ENCODE measurements at places on chromosomes 12 and 14.

DNA sequence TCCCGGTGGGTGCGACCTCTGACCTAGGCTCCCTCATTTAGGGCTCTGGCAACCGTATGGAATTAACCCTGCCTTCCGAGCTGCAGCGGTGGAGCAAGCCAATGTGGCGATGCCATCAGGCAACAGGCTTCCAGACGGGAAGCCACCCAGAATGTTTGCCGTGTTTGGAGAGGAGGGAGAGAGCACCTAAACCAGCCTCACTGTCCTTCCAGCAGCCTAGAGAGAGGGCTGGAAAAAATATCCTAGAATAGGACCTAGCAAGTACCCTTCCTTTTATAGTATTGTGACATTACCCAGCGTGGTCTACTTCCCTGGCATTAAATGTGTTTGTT lies 287 bp upstream of the SLC2A13 start:
- DNase-seq = no peak

DNA sequence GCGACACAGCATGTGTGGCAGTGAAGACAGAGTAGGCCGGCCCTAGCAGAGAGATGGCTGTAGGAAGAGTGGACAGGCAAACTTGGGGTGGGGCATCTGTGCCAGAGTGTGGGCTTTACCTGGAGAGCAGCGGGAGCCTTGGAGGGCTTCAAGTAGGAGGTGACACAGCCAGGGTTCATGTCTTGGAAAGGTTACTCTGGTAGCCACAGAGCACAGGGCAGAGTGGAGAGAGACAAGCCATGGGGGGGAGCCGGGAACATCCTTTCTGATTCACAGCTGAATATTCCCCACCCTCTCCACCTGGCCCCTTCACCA lies 53.5 kb upstream of the DIO3 start:
- no peak for DNase-seq

DNA sequence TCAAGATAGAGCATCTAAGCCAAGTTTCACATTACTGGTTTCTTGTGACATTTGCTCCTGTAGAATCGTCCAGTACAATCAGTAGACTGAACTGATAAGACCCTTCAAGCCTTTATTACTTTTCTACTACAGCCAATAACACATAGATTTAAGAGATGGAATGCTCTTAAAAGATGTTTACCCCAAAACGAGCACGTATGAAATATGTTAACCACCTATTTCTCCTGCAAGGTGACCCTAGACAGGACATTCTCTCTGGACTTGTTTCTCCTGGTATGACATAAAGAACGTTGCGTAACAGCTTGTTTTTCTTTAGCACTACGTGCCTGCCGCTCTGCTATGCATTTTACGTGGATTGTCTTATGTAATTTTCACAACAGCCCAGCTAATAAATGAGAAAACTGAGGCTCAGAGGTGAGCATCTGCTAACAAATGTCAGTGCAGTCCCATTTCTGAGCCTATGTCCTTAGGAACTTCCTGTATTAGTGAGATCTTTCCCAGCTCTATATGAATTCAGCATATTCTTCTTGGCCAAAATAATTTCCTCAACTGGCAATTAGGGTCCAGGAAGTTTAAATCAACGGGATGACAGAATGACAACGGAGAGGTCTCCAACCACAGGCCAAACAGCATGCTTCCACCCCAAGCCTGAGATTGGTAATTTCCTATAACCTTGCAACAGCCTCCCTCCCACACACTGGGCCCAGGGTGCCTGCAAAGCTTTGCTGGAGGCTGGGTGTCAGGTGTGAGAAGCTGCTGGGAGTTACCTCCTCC lies 3.7 kb downstream of the NFKBIA start:
- DNase-seq = no peak

- no peak for DNase-seq
Observed at GRCh38 chr12:42960087-42960527, 370.6 kb upstream of the PRICKLE1 start.

DNA sequence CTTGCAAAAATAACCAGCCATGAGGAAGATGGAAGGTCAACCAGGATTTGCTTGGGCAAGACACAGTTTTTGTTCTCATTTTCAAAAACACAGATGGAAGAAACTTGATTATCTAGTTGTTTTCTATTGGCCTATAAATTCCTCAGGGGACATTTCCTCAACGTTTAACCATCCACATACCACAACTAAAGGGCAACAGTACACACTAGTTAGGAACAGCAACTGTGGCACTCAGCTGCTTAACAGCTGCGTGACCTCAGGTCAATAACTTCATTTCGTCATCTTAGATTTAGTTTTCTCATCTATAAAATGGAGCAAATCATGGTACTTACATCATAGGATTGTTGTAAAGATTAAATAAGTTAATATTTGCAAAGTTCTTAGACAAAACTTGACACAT lies 18.7 kb downstream of the SSTR1 start:
- DNase-seq = no peak

Data from non-pigmented ciliary epithelial cell (primary cell).